Stimulated activated CD4-positive, alpha-beta T cell treated with anti-CD3 and anti-CD28 coated beads, Interleukin-15, amount 100 ng/mL, for 1 hour (primary cell): ENCODE measurements at places on chromosomes 5 and 9.

GRCh38 chr9:75545287-75545686 is 345.2 kb upstream of the PCSK5 start:
- DNase-seq: no peak

- DNase-seq: no peak
Measured at GRCh38 chr9:72278959-72279358, 86.0 kb downstream of the ZFAND5 start.

DNA sequence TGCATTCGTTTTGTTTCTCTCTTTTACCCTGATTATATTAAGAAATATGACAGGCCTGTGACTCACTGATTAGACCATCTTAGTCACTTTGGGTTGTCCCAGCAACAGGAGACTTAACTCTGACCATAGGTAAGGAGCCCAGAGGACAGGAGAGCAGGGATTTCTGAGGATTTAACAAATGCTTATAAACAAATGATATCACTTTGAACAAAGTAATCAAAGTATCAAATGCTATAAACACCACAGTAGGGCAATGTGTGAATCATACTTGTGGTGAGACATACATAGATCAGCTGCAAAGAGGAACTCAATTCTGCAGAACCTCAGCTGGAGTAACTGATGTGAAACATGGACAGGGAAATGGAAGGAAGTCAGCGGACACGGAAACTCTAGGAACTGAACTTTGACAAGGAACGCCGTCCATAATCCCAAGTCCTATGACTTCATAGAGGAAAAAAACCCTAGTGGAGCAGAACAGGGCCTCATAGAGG is 190.6 kb upstream of the MSX2 start:
- DNase-seq: no peak

- DNase-seq: no peak
Measured at GRCh38 chr9:89877051-89878002, 272.5 kb downstream of the GADD45G start.

DNA sequence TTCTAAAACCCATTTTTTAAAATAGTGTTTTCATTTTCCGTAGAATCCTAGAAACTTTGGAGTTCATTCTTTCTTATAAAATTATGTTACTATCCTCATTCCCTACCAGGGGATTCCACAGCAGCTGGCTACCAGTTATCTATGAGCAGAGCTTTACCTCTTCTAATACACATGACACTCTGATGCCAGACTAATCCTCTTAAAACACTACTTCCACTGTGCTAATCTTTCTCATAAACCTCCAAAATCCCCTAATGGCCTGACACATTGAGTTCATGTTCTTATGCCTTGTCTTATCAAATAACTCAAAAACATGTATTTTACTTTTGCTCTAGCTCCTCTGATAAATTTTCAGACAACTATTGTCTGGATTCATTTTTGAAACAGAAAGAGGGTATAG is 633.6 kb upstream of the FTMT start:
- DNase-seq: no peak

GRCh38 chr9:137437691-137438590 is 3.2 kb downstream of the ENTPD8 start:
- DNase-seq: no peak

GRCh38 chr5:56069652-56070226 is 75.0 kb upstream of the IL6ST start:
- no peak for DNase-seq

GRCh38 chr5:34507933-34508332 is 148.2 kb upstream of the RAI14 start:
- no peak for DNase-seq

- no peak for DNase-seq
Measured at GRCh38 chr5:56791396-56791795, 24.0 kb upstream of the MAP3K1 start.

DNA sequence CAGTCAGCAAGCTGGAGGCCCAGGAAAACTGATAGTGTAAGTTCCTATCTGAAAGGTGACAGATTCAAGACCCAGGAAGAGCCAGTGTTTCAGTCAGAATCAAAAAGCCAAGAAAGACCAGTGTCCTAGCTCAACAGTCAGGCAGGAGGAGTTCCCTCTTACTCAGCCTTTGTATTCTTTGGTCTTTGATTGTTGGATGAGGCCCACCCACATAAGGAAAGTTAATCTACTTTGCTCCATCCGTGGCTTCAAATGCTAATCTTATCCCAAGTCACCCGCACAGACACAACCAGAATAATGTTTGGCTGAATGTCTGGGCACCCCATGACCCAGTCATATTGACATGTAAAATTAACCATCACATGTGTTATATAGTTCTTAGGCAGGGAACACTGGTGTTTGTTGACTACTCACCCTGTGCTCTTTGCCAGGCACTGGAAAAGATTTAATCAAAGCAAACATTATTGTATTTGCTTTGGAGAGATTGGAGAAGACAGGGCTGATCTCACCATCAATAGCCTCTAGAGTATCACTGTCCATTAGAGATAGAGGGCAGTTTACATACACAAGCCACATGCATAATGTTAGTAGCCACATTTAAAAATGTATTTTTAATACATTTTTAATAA is 96.3 kb upstream of the KCNN2 start:
- no peak for DNase-seq

- DNase-seq: no peak
Measured at GRCh38 chr5:106523852-106524251, 1146.9 kb downstream of the EFNA5 start.

GRCh38 chr9:6567140-6567591 is 78.4 kb downstream of the GLDC start:
- no peak for DNase-seq

GRCh38 chr5:32501071-32502002 is 56.8 kb upstream of the ZFR start:
- no peak for DNase-seq

DNA sequence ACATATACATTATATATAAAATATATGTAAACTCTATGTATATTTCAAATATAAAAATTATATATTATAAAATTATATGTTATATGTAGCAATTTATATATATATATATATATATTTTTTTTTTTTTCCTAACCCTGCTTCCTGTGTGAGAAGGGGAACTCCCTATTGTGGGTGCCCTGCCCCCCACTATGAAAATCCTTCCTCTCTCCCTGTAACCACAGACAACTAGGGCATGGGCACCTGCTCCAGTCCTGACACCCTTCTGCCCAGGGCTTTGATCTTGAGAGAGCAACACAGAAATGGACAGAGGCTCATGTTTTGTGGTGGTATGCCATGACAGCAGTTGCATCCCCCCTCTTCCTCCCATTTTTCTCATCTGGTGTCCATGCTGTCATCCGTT is 148.7 kb upstream of the IL12B start:
- DNase-seq: no peak

DNA sequence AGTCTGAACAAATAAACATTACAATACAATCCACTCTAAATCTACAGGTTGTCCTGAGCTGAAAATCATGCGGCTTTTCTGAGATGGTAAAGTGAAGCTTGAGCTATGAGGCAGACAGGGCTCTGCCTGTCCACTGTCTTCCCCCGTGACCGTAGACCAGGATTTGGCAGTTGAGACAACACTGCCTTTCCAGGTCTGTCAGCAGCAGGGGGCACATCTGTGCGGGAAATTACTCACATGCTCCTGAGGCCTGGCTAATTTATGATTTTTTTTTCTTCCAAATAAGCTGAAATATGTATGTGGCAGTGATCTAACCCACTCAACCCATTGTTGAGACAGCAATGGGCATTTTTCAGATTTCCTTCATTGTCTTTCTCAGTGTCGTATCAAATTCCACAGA is 307.9 kb downstream of the FBXL7 start:
- DNase-seq: no peak

- DNase-seq: no peak
Measured at GRCh38 chr9:112894041-112894440, 3.4 kb upstream of the SLC46A2 start.

GRCh38 chr9:74556685-74557084 is 59.5 kb downstream of the RORB start:
- no peak for DNase-seq

GRCh38 chr9:83964973-83965349 is 15.1 kb downstream of the HNRNPK start:
- DNase-seq: no peak

- DNase-seq: no peak
Measured at GRCh38 chr5:9658706-9659105, 28.6 kb upstream of the TAS2R1 start.

DNA sequence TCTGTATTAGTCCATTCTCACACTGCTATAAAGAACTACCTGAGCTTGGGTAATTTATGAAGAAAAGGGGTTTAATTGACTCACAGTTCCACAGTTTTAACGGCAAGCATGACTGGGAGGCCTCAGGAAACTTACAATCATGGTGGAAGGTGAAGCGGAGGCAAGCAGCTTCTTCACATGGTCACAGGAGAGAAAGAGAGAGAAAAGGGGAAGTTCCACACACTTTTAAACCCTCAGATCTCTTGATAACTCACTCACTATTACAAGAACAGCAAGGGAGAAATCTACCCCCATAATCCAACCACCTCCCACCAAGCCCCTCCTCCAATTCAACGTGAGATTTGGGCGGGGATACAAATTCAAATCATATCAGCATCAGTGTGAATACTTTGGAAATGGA is 133.4 kb upstream of the SLC30A5 start:
- no peak for DNase-seq

- DNase-seq: no peak
Measured at GRCh38 chr5:132425975-132426524, 56.5 kb downstream of the SLC22A5 start.

DNA sequence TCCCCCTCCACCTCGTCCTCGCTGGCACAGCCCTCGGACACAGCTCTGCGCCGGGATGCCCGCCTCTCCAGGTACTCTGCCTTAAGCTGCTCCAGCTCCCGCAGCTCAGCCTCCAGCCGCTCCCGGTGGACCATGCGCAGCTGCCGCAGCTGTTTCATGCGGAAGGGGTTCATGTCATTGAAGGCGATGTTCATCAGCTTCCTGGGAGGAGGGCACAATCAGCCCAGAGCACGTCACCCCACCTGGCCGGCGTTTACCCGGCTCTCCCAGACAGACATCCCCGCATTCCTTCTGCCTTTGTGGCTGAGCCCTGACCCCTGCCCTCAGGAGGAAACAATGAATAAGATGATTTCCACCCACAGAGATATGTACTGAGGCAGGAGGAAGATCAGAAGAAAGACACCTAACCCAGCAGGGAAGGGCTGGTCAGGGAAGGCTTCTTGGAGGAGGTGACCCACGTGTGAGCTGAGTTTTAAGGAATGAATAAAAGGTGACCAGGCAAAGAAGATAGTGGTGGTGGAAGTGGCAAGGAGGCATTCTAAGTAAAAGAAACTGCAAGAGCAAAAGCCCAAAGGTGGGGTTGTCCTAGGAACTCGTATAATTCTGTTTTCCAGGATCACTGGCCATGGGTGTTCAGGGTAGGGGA is 7.1 kb upstream of the CORO2A start:
- DNase-seq: no peak

- no peak for DNase-seq
Measured at GRCh38 chr5:9624196-9624947, 5.8 kb downstream of the TAS2R1 start.

GRCh38 chr5:75461679-75462078 is 49.8 kb downstream of the CERT1 start:
- no peak for DNase-seq

DNA sequence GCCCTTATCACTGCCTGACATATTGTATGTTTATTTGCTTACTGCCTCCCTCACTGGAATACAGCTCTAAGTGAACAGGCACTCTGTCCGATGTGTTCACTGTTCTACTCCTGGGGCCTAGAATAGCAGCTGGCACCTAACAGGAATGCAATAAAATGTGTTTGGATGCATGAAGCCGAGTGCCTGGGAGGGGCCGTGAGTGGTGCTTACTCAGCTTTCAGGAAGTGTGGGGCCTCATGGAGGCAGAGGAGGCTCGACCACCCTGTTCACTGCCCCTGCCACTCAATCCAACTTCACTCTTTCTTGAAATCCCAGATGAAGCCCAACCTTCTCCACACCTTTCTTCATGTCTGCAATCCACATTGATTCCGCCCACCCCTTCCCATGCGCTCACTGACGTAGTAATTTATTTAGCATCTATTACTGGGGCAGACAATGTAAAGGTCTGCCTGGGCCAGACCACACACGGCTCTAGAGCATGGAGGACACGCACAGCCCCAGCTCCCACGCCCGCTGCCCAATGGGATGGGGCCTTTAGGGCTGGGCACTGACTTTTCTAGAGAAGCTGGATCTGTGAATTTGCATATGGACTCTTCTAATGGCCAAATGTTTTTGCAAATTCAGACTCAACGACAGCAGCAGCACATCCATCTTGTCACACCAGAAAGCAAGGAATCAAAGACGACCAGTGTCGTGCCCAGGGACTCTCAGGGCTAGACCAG is 21.3 kb downstream of the TBC1D9B start:
- DNase-seq: no peak

- DNase-seq: no peak
Measured at GRCh38 chr9:9719373-9720112, 893.3 kb downstream of the PTPRD start.
